ENCODE measurements at places on chromosomes 16 and 17. TPM values are rescaled to one million over a fixed set of nuclear protein-coding genes. Genes with fewer than 3 reads are reported as not detected.

GRCh38 chr16:67719778-67720144 is 645 bp upstream of the GFOD2 start:
- peak; percentile 58 for DNase-seq

SPNS2 gene
- 0.33 TPM for polyA plus RNA-seq

GRCh38 chr17:81482673-81483072 is 29.9 kb downstream of the ACTG1 start:
- DNase-seq = no peak

DNA sequence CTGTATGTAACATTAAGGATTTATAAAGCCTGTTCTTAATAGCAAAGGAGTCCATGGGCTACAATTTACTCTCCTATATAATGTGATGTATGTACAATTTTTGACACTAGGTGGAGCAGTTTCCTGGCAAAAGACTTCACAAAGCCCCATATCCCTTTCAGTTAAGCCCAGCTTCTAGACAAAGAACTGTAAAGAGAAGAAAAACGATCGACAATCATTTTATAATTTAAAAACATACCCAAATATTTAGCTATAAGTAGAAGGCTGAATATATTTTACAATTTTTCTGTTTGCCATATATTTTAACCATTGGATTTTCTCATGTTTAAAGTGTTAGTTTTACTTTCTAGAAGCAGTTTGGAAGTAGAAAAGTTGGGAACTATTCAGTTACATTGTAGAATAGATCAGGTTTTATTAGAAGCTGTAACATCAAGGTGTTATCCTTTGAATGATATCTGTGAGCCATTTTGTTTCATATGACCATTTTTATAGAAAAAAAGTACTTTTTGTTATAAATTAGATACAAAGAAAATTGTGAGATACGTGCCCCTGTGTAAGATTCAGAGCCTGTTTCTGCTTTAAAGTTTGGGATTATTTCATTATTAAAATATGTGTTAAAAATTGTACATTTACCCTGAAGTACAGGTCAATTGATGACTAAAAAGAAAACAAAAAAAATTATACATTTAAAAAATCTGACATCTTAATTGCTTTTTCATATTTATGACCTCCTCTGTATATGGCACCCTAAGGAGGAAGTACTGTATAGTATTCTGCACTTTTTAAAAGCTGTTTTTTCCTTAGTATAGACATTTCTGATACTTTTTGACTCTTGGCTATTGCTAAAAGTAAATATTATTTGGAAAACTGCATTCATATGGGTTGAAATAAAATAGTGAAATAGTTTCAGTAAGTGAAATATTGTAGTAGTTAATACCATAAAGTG is 46.3 kb downstream of the VMP1 start:
- peak; percentile 70 for DNase-seq

DNA sequence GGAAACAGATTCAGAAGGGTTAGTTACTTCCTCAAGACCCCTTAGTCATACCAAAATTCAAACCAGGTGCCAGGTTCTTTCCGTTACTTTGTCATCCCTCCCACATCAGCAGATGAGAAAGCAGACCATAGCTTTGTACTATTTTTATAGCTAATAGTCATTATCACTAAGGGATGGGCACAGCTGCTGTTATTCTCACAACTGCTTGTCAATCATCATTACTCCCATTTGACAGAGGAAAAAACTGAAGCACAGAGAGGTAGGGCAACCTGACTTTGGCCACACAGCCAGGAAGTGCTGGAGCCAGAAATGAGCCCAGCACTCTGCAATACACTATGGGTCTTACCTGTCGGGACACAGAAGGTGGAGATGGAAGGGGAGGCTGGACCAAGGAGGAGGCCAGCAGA is 30.0 kb downstream of the TEKT5 start:
- no peak for DNase-seq

Data from CD14-positive monocyte (primary cell).